ENCODE measurements at places on chromosomes 16 and 17.
A peak's percentile ranks its signal among the peaks of the same experiment; 100 is the strongest.

GRCh38 chr16:20327444-20328041, at the start of gene GP2:
Gene GP2, minus strand, starts transcription at chr16:20327513. Its CDS starts 1,082 bp downstream, at chr16:20326431.
- no peak for DNase-seq

DNA sequence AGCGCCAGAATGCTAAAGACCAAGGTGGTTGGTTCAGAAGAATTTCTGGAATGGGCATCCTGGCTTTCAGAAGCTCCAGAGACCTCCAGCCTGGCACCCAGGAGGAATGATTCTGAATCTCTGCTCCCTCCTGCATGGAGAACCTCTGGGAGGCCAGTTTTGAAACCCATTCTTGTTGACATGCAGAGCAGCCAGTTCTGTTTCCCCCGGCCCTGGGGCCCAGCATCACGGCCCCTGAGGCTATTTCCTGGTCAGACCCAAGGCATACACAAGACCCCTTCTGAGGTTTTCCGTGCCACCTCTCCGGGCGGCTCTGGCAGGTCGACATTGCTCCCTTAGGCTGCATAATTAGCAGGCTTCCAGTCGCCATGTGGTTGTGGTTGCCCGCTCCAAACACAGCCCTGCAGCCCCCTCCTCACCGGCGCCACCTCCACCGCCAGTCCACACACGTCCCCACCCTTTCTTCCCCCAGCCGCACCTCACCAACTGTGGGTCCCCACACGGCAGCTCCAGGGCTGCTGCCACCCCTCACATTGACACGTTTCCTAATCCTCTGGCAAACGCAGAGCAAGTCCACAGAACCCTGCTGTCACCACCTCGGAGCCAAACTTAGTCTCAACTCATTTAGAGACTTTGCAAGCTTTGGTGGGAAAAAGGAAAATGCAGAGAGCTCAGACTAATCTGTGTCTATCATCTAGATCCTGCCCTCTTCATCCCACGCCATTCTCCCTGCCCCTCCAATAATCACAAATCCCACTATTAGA, 367.1 kb downstream of the SOX9 start:
- no peak for DNase-seq

GRCh38 chr17:57948555-57949420, 6.4 kb downstream of the CUEDC1 start:
- DNase-seq: no peak

DNA sequence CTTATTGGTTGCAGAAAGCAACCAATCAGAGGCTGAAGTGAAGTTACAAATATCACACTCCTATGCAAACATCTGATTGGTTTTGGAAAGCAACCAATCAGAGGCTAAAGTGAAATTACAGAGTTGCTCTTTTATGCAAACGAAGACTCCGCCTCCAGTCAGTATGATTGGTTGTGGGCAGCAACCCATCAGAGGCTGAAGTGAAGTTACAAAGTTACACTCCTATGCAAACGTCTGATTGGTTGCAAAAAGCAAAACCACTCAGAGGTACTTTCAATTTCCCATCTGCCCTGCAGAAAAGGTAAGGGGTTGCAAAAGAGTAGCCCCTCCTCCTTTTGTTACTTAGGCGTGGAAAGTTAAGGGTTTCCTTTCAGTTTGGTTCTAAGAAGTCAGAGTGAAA, 697.3 kb downstream of the MAF start:
- peak; percentile 39 for DNase-seq

DNA sequence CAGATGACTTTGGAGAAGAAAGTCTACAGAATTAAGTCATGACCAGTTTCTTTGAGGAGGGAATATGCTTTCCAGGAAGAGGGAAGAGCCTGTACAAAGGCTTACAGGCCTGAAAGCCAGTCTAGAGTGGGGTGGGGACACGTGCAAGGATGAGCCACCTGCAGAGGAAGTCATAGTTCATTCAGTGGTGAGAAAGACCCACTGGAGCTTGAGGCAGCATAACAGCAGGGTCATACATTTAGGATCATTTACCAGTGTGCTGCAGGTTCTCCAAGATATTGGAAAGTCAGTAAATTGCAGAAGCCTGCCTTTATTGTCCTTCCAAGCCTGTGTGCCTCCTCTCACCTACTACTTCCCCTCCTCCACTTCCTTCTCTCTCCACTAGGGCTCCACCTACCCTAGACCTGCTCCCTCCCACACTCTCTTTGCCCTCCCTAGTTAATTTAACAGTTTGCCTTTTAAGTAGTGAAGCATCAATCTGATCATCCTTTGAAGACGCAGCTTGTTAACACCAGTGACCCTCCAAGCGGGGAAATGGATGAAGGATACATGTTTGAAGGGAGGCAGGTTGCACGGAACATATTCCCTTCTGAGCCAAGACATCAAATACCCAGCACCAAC, 40.2 kb downstream of the CDRT15 start:
- no peak for DNase-seq

- no peak for DNase-seq
Observed at GRCh38 chr17:36036235-36036634, 18.5 kb upstream of the CCL23 start.

DNA sequence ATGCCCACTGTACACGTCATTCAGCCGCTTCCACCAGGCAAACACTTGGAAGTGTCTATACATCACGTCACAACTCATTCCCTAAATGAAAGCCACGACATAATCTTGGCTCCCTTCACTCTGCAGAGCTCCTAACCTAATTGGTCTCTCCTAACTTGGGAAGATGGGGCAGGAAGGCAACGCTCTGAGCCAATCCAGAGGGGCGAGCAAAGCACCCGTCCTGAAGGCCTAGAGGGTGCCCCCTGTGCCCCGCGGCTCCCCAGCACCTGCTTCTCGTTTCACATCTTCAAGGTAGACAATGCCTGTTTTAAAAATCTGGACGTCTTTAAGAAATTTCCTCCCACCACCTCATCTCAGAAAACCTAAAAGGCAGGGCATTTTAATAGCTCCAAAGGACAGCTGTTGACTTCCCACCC, 1.0 kb downstream of the CSNK2A2 start:
- no peak for DNase-seq

DNA sequence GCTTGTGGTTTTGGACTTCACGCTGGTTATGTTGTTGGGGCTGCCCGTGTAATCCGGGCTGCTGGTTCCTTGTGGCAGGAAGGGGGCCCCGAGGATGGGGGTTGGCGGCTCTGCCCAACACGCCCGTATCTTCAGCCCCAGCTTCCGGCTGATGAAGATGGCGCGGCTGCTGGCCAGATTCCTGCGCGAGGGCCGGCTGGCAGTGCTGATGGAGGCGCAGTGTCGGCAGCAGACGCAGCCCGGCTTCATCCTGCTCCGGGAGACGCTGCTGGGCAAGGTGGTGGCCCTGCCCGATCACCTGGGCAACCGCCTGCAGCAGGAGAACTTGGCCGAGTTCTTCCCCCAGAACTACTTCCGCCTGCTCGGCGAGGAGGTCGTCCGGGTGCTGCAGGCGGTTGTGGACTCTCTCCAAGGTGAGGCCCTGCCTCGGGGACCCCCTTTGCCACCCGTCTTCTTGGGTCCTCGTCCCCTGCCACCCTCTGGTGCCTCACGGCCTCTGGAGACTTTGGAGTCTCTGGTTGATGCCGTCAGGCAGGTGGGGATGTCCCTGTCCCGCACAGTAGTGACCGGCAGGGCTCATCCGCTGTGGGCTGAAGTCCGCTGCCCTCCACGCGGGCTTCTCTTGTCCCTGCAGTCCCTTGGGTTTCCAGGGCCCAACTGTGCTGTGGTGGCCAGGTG, 2.2 kb downstream of the TELO2 start:
- DNase-seq: no peak

GRCh38 chr17:81419319-81419885, 24.1 kb downstream of the BAHCC1 start:
- DNase-seq: no peak

DNA sequence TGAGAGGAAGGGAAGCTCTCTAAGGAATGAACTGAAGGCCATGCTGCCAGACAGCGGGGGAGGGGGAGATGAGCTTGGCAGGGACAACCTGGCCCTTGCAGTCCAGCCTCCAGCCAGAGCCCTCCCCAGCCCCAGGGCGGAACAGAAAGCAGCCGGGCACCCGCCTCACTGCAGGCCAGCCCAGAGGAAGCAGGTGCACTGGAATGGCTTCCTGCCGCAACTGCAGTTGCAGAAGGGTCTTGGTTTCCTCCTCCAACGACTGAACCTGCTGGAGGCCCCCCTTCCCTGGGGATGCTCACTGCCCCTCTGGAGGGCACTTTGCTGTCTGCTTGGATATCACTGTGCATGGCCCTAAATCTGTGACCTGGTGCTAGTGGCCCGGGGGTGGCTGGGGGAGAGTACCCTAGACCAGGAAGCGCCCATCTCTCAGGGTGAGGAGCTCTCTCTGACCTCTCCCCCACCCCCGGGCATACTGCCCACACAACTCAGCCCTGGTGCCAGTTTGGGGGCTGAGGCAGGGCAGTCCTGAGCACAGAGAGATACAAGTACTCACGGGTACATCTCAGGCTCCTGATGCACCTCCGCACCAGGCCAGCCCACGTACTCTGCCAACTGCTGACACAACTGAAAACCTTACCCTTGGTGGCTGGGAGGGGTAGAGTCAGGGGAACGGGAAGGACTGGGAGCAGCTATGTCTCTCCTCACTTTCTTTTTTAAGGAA, 41.1 kb downstream of the MYO18A start:
- no peak for DNase-seq

- DNase-seq: no peak
Observed at GRCh38 chr16:50190292-50190691, 37.2 kb downstream of the TENT4B start.

DNA sequence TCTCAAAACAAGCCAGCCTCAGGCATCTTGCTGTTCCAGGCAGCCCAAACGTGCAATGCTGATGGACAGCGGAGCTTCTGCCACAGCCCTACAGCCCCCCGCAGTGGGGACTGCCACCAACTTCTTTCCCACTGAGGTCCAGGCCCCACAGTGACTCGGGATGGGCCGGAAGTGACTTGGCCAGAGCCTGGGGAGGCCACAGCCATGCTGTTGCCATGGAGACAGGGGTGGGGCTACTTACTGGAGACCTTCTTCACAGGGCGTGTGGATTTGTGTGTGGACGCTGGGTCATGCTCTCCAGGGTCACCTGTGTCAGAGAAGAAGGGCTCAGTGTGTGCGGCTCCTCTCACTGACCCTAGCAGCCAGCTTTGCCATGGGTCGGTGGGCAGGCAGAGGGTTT, 15.0 kb downstream of the TRIM25 start:
- no peak for DNase-seq

DNA sequence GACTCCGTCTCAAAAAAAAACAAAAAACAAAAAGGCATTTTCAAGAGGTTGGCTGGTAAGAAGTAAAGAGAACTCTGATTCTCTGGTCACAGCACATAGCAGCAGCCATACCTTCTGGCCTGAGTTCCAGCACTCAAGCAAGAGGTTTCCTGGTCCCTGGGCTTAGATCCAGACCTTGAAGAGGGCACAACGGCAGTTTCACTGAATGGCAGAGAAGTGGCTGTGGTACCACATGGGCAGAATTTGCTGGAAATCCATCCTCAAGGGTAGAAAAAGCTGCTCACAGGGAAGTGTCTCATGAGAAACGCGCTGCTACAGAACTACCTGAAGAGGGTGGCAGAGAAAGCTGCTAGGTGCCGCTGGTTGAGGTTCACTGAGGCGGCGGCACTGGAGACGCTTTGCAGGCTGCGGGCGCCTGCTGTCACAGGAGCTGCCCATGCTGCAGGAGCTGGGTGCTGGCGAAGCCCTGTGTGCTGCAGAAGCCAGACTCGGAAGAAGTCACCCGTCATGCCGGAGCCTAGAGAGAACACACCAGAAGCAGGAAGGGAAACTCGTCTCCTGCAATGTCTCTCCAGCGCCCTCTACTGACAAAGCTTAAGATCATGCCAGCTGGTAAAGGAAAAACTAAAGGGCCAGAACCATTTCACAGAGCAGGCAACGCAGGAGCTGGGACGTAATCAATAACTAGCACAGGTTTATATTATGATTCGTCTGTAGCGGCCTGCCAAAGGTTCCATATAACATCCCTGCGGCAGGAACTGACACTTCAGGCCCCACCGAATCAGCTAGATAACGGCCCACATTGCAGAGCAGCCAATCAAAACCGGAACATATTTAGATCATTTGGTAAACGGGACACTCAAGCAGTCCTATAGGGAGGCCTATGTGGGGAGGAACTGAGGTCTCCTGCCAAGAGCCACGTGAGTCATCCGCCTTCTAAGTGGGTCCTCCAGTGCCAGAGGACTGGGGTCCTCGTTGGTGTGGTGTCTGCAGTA, 5.4 kb upstream of the ZNF213 start:
- DNase-seq: peak; percentile 47

GRCh38 chr17:10156599-10156947, 41.8 kb downstream of the GAS7 start:
- DNase-seq: no peak

DNA sequence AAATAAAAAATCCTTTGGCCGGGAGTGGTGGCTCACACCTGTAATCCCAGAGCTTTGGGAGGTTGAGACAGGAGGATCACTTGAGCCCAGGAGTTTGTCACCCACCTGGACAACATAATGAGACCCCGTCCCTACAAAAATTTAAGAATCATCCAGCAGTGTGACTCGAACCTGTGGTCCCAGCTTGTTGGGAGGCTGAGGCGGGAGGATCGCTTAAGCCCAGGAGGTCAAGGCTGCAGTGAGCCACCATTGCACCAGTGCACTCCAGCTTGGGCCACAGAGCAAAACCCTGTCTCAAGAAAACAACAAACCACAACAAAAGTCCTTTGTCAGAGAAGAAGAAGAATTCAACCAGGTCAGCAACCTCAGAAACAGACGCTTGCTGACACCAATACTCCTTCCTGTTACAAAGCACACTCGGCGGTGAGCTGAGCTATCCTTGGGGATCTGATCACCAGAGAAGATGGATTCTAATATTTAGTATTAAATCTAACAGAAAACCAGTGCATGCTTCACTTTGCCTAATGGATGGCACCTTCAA, 12.9 kb upstream of the PVALEF start:
- DNase-seq: no peak

DNA sequence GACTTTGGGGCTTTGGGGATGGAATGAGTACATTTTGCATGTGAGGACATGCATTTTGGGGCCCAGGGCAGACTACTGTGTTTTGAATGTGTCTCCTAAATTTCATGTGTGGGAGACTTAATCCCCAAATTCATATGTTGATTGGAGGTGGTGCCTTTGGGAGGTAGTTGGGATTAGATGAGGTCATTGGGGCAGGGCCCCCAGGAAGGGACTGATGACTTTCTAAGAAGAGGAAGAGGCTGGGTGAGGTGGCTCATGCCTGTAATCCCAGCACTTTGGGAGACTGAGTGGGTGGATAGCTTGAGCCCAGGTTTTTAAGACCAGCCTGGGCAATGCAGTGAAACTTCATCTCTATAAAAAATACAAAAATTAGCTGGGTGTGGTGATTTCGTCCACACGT, 42.8 kb upstream of the RAI1 start:
- no peak for DNase-seq

GRCh38 chr17:81469266-81469665, 43.3 kb downstream of the ACTG1 start:
- DNase-seq: no peak

- no peak for DNase-seq
Observed at GRCh38 chr17:13650096-13650675, 48.5 kb upstream of the HS3ST3A1 start.

- DNase-seq: no peak
Observed at GRCh38 chr17:4822835-4823234, 10.3 kb upstream of the MINK1 start.

- DNase-seq: peak; percentile 32
Observed at GRCh38 chr16:70250748-70251628, 752 bp downstream of the EXOSC6 start.

- DNase-seq: no peak
Observed at GRCh38 chr17:3916825-3917224, 560 bp upstream of the P2RX1 start.
